ENCODE measurements at places on chromosomes 11 and 22.

DNA sequence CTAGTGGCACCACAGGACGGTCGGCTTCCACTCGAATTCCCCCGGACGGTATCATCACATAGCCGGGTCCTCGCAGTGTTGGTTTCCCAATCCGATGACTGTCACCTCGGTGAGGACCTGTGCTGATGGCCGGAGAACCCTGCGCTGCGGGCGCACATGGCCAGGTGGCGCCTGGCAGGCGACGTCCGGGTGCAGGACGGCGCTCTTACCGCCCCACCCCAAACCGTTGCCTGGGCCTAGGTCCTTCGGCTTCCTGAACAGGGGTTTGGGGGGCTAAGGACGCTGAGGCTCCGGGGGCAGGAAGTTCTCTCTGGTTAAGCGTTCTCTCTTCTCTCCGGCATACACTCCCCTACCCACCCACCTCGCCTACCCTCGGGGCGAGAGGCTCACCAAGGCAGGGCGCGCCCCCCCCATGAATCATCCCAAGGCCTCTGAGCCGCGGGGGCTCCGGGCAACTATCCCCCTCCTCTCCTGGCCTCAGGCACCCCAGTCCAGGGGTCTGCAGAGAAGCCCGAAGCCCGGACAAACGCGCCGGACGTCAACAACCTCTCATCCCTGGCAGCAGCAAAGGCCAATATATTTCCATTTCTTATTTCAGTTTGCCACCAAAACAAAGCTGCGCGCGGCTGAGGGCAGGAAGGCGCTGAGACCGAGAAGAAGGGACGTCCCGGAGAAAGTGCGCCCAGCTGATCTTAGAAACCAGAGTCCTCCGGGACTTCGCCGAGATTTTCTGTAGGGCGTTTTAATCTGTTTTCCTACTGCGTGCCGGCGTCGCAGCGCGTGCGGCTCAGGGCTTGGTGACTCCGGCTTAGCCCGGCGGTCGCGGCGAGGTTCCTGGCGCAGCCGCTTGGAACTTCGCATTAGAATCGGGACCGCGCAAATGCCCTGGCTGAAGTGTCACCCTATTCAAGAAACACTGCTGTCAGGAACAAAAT is 5.6 kb downstream of the ALX4 start:
- DNase-seq = no peak

- no peak for DNase-seq
Observed at GRCh38 chr11:78898266-78898775, 323.7 kb upstream of the NARS2 start.

- peak; percentile 1 for DNase-seq
Observed at GRCh38 chr11:1744137-1744886, 6.1 kb downstream of the IFITM10 start.

DNA sequence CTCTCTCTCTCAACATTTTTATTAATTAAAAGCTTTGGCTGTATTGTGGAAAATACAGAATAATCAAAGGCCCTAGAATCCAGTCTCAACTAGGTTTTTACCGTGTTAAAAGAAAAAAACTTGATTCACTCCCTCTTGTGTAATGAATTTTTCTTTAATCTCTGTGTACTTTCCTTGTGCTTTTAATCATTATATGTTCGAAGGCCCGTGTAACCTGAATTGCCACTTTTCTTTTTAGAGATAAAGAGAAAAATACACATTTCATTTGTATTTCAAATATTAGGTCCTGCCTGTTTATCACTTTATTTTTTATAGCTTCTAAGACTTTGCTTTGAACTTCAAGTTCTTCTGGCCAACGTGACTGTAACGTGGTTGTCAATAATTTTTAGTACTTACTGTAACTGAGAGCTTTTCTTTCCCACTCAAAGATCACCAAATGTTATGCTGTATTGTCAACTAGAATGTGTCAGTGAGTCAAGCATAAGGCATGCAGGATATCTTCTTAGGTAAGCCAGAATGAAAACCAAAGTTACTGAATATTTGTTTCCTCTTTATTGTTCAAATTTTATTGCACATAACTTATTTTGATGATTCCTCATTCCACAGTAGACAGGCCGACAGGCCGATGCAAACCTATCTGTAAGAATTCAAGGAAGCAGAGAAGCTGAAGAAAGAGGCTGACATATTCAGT is 23.3 kb upstream of the FAR1 start:
- DNase-seq = no peak

GRCh38 chr22:47029244-47030074 is 267.0 kb downstream of the TBC1D22A start:
- no peak for DNase-seq

DNA sequence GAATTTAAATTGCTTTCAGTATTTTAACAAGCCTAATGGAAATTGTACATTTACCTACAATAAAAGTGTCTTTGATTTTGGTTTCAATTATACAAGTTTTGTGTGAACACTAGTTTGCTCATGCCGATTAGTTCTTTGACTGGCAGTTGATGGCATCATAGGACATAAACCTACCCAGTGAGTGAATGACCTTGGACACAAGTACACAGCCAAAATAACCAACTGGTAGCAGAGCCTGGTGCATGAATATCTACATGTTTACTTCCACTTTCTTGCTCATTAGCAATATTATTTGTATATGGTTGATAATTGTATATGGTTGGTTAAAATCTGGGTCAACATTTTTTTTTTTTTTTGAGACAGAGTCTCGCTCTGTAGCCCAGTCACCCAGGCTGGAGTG is 37.8 kb downstream of the STIM1 start:
- no peak for DNase-seq

DNA sequence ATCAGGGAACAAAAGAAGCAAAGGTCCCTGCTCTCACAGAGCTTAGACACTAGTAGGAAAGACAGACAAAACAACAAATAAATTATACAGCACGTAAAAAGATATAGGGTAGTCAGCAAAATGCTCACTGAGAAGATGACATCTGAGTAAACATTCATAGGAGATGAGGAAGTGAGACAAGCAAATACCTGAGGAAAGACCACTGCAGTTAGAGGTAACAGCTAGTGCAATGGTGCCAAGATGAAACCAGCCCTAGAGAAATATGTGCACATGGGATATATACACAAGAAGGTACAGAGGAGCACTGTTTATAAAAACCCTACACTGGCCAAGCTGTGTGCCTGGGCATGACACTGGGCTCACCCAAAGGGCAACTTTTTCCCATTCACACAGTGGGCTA is 9.8 kb downstream of the CYP2R1 start:
- no peak for DNase-seq

GRCh38 chr11:37451903-37452302 is 853.9 kb upstream of the RAG2 start:
- no peak for DNase-seq

DNA sequence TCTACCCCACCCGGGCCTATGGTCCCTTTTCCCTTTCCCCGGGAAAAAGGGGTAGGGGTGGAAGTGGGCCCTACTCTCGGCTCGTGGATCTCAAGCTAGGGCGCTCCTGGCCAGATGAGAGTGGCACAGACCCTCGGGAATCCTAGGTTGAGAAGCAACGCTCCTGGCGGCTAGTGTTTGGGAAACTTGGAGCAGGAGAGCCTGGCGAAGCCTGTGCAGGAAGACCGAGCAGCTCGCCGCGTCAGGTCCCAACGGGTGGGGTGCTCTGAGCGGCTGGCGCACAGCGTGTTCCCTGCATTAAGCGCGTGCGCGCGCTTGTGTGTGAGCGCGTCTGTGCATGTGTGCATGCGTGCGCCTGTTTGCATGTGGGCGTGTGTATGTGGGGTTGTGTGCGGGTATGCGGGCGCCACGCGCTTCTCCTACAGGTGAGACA is 7.1 kb upstream of the FLI1 start:
- peak; percentile 69 for DNase-seq

DNA sequence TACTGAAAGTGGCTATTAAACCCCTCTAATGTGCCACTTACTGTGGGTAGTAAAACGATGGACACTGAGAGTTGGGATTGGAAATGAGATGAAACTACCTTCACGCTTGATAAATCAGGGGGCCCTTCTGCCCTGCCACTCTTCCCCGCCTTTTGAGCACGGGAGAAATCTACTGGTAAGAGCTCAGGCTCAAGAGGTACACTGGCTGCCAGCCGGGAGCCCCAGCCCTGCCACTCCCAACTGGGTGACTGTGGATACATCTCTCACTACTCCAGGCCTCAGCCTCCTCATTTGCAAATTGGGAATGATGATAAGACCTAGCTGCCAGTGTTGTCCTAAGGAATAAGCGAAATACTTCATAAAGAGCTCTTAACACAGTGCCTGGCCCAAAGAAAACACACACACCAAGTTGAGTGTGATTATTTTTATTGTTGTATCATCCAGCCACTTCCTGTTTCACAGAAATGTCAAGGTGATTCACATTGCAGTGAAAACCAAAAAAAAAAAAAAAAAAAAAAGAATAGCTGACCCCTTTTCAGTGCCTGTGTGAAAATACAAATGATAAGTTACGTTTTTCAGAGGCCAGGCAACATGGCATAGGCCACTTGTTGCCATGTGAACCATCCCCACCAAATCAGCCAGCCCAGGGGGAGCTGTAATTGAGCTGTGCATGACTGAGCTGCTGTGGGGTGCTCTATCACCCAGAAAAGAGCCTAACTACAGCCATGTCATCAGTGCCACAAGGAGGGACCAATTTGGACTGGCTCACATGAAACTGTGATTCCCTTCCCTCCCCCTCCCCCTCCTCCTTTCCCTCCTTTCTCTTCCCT is 4.4 kb upstream of the ZNRD2 start:
- DNase-seq = peak; percentile 35

GRCh38 chr11:119906376-119906775 is 177.4 kb upstream of the NECTIN1 start:
- no peak for DNase-seq

GRCh38 chr11:5550440-5551095 is 2.2 kb upstream of the OR52H1 start:
- DNase-seq = no peak

GRCh38 chr11:44159848-44160721 is 64.6 kb downstream of the EXT2 start:
- no peak for DNase-seq
